Stimulated activated CD4-positive, alpha-beta T cell treated with anti-CD3 and anti-CD28 coated beads, TNF-alpha, amount 100 ng/mL, for 1 hour (primary cell): ENCODE measurements at places on chromosomes 6 and 20.

GRCh38 chr6:144234399-144234798 is 50.7 kb upstream of the UTRN start:
- no peak for DNase-seq

- peak; percentile 6 for DNase-seq
Measured at GRCh38 chr6:75204959-75205775, 686 bp downstream of the COL12A1 start.

- DNase-seq, result no peak
Measured at GRCh38 chr6:25732468-25733198, 21.9 kb upstream of the SLC17A4 start.

DNA sequence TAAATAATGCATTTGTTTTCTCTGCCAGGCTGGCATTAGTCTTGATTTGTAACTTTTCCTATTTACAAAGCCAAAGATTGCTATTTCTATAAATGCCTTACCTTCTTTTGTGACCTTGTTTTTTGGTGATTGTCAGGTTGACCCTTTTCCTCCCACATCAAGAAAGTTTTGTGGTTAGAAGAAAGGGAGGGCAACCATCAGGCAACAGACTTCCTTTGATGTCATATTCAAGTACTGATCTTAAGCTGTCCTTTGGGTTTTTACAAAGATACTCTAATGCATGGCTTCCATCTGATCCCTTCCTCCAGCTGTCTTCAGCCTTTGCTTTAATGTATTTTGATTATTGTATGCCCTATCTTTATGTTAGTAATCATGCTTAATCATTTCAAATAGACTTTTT is 23.9 kb downstream of the RNF217 start:
- no peak for DNase-seq

- no peak for DNase-seq
Measured at GRCh38 chr6:107987805-107988204, 29.8 kb upstream of the SEC63 start.

GRCh38 chr6:126063512-126064146 is 77.3 kb downstream of the TRMT11 start:
- no peak for DNase-seq

GRCh38 chr6:19301980-19302379 is 535.2 kb upstream of the ID4 start:
- DNase-seq, result no peak

GRCh38 chr6:140036196-140036595 is 661.7 kb upstream of the CITED2 start:
- no peak for DNase-seq

GRCh38 chr20:40293740-40294139 is 395.3 kb downstream of the MAFB start:
- DNase-seq, result no peak

DNA sequence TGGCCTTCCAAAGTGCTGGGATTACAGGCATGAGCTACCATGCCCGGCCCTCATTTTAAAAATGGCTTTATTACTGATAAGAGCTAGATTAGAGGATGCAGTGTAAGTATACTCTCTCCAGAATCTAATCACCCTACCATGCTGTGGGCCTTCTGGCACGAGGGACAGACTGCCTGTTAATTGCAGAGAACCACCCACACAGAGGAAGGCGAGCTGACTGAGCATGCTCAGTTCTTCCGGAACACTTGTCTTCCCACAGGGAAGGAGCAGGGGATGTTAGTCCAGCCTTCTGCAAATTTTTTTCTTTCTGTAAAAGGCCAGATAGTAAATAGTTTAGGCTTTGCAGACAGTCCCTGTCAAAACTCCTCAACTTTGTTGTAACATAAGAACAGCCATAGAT is 48.9 kb downstream of the ALDH5A1 start:
- no peak for DNase-seq

DNA sequence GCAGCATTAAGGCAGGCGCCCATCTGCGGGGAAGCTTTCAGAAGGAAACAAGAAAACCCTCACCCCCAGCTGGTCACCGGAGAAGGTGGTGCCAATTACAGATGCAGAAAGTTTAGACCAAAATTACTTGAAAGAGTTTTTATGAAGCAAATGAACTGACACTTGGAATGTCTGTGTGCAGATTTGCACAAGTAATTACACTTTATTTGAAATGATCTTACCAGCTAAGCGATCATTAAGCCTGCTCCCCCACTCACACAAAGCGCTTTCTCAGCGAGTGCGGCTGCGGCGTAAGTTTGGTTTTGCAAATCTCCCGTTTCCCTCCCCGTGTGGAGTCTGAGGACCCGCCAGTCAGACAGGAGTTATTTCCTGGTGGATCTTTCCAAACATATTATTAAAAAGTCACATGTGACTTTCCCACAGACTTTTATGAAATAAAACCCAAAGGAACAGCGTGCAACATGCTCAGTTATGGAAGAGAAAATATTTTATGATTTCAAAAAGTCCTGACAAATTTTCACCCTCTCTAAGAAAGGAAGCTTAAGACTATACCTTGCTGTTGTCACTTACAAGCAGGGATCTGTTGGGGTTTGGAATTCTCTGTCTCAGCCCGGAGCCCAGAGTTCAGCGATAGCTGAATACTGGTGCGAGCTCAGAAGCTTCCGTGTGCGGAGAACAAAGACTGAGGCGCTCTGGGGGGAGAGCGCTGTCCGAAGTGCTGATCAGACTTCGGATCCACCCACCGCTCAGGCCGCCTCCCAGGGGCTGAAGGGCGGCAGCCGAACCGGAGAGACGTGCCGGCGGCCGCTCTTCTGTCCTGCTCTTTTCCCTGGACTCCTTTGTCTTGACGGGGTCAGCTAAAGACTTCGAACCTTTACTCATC is 2.7 kb upstream of the MYT1 start:
- no peak for DNase-seq

DNA sequence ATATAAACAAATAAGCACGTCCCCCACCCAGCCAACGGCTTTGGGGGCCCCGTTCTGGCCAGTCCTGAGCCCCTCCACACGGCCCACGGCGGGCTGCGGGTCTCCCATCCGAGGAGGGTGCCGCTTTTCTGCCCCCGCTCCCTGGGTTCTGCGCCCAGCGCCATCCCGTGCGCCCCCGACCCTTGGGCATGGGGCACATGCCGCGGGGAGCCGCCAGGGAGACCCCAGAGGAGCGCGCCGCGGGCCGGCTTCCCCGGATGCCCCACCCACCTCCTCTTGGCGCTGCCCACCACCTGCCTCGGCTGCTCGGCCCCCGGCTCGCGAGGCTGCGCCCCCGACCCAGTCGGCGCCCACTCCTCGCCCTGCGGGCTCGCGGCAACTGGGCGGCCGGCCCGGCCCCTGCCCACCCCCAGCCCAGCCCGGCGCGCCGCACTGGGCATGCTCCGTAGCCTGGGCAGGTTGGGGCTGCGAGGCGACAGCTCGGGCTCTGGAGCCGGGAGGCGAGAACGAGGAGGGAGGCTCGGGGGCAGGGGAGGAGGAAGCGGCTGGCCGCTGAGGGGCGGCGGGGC is 570 bp upstream of the PLCB4 start:
- no peak for DNase-seq

- no peak for DNase-seq
Measured at GRCh38 chr20:33522256-33522820, 32.4 kb downstream of the CBFA2T2 start.

DNA sequence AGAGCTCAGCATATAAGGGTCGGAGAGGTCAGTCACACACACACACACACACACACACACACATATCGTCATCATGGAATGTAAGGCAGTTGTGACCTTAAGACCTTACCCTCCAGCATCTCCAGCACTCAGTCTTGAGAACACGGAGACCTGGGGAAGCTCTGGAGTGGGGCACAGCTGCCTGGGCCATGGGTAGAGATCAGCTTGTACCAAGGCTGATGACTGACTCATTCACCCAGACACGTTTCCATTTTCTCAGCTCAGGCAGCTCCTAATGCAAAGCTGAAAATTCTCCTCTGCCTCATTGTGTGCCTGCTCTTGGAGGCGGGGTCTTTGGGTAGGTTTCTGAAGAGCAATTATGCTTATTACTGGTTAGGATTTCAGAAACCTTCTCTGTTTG is 38.3 kb upstream of the PDYN start:
- DNase-seq, result no peak

DNA sequence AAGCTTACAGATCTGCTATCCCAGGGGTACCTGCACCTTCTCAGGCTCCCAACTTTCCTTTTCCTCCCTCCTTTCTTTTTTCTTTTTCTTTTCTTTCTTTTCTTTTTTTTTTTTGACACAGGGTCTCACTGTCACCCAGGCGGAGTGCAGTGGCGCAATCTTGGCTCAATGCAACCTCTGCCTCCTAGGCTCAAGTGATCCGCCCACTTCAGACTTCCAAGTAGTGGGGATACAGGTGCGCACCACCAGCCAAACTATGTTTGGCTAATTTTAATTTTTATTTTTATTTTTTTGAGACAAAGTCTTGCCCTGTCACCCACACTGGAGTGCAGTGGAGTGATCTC is 36.0 kb downstream of the PIM1 start:
- DNase-seq, result no peak

GRCh38 chr6:35362200-35362599 is 19.8 kb downstream of the PPARD start:
- DNase-seq, result no peak

GRCh38 chr6:45327956-45328522 is at the start of gene RUNX2:
RUNX2 (plus strand) TSS chr6:45328330; CDS start chr6:45328727, 397 bp downstream.
- DNase-seq, result no peak

GRCh38 chr6:109236115-109237076 is 141.1 kb downstream of the CEP57L1 start:
- DNase-seq, result no peak

- DNase-seq, result no peak
Measured at GRCh38 chr20:24665741-24666191, 196.3 kb downstream of the SYNDIG1 start.

GRCh38 chr6:111068109-111068865 is 19.0 kb upstream of the SLC16A10 start:
- DNase-seq, result no peak

DNA sequence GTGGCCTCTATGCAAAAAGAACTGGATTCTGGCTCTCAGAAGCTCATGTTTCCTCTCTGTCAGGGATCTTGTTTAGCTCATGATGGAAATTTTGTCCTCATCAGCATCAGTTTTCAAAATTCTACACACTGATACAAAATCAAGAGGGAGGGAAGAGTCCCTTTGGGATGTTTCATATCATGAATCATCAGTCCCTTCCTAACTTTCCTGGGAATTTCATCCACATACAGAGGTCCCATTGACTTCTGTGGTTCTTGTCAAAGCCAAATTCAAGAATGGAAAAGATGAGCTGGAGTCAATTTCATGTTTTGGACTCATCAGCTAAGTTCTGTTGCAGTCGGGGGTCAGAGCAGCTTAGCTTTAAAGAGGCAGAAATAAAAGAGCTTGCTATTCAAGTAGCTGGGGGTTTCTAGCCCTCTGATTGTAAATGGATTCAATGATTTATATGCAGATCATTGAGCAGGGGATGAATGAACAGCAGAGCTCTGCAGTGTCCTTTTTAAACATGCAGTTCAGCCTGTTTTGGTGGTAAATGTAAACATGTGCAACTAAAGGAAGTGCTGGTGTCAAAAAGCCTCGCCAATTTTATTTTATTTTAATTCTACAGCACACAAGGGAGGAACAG is 21.3 kb upstream of the TMEM14A start:
- no peak for DNase-seq

- no peak for DNase-seq
Measured at GRCh38 chr20:57582432-57583288, 21.8 kb downstream of the PCK1 start.

DNA sequence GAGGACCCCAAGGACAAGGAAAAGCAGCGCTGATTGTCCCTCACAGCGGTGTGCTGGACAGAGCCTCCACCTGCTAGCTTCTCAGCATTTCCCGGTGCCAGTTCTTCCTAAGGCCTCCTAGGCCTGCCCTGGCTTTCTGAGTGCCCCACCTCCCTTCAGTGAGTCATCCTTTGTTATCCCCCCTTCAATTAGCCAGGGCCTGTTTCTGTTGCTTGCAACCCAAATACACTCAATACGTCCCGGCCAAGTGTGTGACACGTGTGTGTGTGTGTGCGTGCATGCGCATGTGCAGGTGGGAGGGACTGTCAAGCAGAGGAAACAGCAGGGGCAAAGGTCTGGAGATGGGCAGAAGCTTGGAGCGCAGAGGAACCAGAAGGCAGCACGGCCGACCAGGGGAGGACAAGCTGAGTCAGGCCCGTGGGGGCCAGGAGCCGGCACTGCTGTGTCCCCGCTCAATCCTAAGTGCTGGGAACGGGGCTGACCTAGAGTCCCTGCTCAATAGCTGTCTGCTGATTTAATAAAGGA is 159.8 kb downstream of the PREX1 start:
- DNase-seq, result no peak

DNA sequence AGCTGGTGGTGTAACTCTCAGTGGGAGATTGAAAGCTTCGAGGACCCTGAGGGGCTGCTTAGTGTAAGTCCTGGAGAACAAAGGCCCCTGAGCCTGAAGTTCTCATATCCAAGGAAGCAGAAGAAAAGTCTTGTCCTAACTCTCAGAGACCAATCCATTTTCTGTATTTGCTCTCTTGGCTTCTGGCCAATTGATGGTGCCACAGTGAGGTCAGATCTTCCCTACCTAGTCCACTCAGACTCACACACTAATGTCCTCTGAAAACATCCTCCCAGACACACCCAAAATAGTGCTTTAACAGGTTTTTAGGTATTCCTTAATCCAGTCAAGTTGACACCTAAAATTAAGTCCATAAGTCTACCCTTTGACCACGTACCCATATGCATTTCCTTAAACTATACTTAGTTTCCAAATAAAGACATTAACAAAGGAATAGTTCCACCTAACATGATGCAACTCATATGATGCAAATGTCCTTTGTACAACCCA is 29.4 kb downstream of the ZNF292 start:
- no peak for DNase-seq

DNA sequence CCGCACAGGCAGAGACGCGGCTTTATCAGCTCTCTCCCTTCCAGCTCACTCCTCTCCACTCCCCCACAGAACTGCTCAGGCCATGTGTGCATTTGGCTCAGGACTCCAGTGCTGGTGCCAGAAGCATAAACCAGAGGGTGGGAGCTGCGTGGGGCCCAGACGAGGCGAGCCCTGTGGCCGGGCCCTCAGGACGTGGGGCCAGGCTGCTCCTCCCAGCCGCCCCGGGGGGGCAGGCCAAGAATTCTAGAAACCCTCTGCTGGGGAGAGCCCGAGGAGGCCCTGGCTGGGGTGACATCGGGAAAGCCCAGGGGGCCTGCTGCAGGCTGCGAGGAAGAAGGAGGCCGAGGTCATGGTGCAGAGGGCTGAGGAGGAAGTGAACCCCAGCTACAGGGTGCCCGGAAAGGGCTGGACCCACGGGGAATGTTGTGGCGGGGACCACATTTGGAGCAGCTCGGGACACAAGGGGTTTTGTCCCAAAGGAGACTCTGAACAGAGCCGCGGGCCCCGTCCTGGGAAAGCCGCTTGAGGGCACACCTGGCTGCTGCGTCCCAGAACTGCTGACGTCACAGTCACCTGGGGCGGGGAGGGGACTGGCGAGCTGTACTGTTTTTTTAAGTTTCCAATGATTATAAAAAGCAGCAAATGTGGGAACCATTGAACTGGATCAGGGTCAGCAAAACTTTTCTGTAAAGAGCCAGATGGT is 107.1 kb downstream of the BANF2 start:
- no peak for DNase-seq
